ENCODE measurements at places on chromosomes 1 and 21. TPM values are rescaled to one million over a fixed set of nuclear protein-coding genes. Genes with fewer than 3 reads are reported as not detected.

MOV10 gene
- total RNA-seq, result 14.7 TPM

AMY1B gene
- not detected for total RNA-seq

THEM5 gene
- not detected for total RNA-seq

MX2 gene
- 31.5 TPM for total RNA-seq

PSRC1 gene
- 4.3 TPM for total RNA-seq

All from breast epithelium (tissue), 4 donors.